Right kidney (tissue), 9 donors: ENCODE measurements at places on chromosomes 12 and 14.

DNA sequence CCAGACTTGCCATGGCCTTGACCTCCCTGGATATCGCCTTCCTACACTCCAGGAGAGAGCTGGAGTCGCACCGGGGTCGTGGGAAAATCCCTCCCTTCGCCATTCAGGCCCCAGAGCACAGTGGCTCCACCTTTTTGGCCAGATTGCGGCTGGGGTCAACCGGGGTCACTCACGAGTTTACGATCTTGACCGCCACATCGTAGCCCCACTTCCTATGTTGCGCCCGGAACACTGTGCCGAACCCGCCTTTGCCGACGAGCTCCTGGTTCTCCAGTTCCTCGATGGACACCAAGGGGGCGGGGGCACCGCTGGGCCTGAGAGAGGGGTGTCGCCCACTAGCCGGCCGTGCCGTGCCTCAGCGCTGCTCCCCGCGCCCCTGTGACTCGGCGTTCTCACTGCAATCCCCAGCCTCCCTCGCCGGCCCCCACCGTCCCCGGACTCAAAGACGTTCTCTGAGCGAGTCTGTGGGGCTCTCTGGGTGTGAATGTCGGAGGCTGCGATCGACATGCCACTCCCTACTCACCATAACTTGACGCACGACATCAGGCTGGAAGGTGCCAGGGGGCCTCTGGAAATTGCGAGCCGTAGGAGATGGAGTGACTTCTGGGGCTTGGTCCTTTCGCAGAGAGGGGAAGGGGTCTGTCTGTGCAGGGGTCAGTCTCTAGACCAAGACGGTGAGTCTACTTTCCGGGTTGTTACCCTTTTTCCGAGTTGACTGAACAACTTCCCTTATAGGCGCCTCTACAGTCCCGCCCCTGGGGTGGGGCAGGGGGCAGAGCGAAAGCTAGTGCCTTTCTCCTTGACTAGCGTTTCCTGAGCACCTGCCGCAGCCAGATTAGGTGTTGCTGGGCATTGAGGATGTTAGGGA lies at the start of gene RIPK3:
TSS of gene RIPK3 (minus strand) at position 708 of the 868 bp plus-strand sequence. CDS start at position 543, 165 bp downstream.
- peak; percentile 60 for DNase-seq

GRCh38 chr14:35020713-35021112 lies 25.4 kb upstream of the FAM177A1 start:
- no peak for DNase-seq

DNA sequence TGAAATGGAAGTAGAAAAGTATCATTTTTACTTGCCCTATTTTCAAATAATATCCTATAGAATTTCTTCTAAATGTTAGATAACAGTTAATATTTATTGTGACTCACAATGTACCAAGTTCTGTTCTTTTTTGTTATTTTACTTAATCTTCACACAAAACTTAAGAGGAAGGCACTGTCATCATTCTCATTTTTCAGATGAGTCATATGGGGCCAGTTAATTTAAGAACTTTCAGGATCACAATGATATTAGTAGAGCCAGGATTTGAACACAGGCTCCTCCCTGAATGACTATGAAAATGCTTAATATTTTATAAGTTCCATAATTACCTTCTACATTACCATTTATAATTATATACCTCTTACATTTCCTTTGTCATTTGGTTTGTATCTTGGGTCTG lies 10.4 kb upstream of the TMEM260 start:
- no peak for DNase-seq

- no peak for DNase-seq
These were observed 43.2 kb upstream of the MEG3 start for GRCh38 chr14:100782516-100783320.

- DNase-seq: no peak
These were observed 180.8 kb downstream of the CRADD start for GRCh38 chr12:93857991-93858447.

DNA sequence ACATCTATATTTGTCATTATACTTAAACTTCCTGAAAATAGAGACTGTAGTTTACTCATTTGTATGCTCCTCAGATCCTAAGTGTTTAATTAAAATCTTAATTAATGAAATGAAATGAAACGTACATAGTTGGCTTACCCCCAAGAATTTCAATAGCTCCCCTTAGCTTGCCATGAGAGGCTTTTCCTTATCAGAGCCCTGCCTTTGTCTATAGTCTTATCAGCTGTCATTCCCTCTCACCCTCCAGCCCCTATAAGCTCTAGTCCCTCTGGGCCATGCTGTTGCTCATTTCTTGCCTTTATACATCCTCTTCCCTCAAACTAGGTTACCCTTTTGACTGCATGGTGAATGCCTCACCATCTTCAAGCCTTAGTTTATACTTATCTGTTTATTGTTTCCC lies 1.1 kb upstream of the RTRAF start:
- DNase-seq: no peak

- no peak for DNase-seq
These were observed 252.3 kb downstream of the EFCAB11 start for GRCh38 chr14:89702073-89702875.

DNA sequence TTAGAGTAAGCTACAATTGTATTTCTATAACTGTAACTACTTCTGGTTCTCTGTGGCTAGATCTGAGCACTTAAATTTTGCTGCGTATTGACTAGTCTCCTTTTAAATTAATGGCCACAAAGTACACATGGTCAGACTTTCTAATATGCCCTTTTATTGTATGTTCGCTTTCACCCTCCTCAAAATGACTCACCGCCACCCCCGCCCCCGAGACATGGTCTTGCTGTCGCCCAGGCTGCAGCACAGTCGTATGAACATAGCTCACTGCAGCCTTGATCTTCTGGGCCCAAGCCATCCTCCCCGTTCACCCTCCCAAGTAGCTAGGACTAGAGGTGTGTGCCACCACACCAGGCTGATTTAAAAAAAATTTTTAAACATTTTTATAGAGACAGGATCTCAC lies 11.8 kb downstream of the MTERF2 start:
- no peak for DNase-seq

DNA sequence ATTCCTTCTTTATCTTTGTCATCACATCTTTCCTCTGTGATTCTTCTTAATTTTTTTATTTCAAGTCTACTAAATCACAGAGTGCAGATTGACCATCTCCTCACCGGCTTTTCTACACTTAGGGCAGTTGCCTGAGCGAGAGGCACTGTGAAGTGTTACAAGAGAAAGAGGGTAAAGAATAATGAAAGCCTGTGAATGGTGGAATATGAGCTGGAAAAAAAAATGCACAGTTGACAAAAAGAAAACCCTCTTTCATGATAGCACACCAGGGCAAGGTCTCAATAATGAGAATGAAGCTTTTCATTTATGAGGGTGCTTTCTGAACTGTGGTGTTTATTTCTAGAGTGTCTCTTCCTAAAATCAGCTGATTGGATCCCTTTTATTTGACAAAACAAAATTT lies 106.2 kb upstream of the PDE3A start:
- no peak for DNase-seq

- DNase-seq: no peak
These were observed 491.8 kb downstream of the PCNX1 start for GRCh38 chr14:71399057-71399487.

DNA sequence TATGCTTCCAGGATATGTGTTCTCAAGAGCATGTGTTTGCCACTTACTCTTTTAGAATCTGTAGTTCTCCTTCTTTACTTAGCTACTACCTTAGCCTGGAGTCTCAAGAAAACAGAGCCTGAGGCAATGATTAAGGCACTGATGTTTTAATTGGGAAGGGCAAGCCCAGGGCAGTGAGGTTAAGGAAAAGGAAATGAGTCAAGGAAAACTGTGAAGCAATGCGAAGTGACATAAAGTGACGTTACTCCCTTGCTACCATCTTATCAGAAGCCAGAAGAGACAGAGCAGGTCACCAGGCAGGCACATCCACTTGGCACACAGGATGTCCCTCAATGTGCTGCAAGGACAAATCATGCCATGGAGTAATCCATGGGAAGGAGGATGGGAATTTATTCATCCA lies 11.3 kb upstream of the EML5 start:
- no peak for DNase-seq

- no peak for DNase-seq
These were observed 82.9 kb downstream of the SSPN start for GRCh38 chr12:26278266-26278665.

- no peak for DNase-seq
These were observed 56.7 kb downstream of the RALGAPA1 start for GRCh38 chr14:35752380-35752779.

DNA sequence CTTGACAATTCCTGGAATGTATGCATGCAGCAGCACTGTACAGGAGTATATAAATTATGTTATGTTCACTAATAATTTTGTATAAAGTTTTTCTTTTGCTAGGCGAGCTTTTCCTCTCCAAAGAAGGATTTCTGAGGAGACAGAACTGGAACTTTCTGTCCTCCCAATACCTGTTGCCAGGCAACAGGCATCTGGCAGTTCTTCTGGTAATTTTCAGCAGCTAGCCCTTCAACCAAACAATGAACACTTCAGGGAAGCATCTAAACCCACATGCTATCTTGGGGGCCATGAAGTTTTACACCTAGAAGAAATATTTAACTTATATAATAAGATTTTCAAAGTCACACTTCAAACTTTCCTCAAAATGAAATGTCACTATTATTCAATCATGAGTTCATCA lies 162.9 kb upstream of the SYT10 start:
- DNase-seq: no peak

DNA sequence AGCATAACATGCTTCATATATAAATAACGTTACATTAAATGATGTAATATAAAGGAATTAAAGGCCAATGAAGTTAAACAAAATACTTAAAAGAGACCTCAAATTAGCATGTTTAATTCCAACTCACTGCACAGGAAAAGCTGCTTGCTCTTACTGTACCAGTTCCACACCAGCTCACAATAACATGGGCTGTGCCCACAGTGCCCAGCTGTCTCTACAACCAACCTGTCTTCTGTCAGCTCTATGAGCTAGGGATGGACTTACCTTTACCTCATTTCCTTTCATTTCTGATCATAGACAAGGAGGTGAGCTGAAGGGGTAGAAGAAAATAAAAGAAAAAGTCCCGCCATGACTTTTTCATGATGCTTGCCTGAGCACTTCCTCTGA lies 64.8 kb downstream of the NKX2-1 start:
- DNase-seq: no peak

DNA sequence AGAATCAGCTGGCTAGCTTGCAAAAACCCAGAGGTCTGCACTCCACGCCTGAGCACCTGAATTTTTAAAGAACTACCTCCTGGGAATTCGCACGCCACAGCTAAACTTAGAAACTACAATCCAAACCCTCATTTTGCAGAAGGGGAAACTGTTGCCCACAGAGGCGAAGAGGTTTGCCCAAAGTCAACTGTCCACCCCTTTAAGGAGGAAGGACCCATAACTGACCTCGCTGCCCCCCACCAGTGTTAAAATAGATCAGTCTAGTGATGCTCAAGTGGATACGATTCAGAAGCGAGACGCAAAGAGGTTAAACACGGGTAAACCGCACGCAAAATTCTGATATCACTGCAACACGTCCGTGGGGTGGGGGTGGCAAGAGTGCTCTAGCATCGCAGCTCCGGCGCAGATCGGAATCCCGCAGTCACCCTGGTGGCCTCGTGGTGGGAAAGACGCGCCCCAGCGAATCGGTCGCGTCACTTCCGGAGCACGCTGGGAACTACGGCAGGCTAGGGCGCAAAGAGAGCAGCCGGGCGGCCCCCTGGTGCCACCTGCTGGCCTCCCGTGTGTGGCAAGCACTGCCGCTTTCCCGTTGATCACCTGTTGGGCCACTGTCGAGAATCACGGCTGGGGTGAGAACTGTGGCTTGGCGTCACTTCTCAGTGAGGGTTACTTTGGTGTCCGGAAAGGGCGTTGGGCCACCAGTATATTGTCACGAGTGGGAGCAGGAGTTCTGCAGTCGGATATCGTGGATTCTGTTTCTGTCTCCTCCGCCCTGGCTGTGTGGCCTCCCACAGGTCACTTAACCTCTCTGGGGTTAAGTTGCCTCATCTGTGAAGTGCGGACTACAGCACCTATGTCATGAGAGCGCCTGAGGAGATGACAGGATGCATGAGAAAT lies at the start of gene ALKBH2:
TSS of gene ALKBH2 (minus strand) at position 451 of the 897 bp plus-strand sequence. CDS start 686 bp downstream, outside the sequence.
- DNase-seq: peak; percentile 79

DNA sequence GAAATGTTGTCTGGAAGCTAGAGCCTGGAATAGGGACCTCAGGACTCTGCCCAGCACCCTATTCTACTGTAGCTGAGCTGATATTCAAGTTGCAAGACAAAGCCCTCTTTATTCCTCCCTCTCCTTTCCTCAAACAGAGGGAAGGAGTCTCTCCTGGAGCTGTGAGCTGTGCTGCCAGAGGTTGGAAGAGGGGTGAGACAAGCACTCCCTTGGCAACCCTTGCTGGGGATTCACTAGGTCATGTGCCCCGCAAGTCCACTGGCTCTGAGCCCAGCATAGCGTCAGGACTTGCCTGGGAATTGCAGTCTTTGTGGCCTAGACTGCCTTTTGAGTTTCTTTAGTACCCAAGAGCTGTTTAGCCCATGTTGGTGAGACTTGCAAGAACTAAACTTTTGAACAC lies 11.4 kb upstream of the ASCL1 start:
- DNase-seq: no peak

GRCh38 chr12:65902500-65902899 lies 78.2 kb downstream of the HMGA2 start:
- DNase-seq: no peak

GRCh38 chr14:64935508-64935907 lies 7.0 kb downstream of the GPX2 start:
- no peak for DNase-seq

DNA sequence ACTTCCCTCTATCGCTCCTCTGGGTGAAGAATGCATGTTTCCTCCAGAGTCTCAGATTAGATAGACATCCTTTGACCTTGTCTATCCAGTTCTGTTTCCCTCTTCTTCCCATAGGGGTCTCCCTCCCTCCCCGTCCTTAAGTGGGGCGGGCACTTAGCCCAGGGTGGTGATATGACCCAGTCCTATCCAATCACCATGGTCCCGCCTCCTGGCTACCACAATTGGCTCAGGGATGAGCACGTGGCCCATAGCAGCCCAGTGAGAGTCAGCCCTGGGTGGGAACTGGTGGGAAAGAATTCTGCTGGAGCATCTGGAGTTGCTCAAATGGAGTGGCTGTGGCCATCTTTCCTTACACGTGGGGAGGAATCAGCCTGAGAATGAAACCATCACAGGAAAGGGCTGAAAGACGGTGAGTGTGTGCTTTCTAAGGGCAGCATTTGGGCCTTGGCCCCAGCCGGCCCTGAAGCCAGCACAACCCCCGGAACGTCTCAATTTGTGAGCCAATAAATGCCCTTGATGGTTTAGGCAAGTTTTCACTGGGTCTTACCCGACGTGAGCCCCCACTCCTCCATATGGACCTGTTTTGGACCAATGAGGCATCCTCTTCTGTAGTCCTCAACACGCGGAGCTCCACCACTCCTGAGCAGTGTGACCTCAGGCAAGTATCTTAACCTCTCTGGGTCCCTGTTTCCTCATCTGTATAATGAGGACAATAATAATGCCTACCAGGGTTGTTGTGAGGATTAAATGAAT lies 14.4 kb upstream of the MLXIP start:
- DNase-seq: peak; percentile 63
